ENCODE measurements at places on chromosomes 1 and 21. TPM values are rescaled to one million over a fixed set of nuclear protein-coding genes. Genes with fewer than 3 reads are reported as not detected.

DNA sequence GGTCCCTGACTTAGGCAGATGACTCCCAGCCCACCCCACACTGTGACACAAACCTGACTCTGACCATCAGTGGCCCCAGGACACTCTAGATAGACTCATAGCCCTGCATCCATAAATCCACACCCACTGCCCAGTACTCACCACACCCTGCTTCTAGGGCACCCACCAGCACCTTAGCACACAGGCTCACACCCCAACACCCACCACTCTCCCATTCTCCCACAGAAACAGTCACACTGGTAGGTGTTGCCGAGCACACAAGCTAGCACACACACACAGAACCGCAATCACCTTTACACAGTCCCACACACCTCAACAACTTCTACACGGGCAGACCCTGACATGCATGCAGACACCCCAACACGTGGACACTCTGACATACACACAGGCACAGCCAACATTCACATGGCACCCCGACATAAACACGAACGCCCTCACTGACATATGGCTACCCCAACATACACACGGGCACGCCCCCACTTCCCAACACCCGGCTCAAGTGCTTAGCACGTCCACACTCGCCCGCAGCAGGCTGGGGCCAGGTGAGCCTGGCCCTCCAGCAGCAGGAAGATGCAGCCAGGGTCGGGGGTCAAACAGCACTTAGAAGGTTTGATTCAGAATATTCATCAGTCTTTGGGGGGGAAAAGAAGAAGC is 105.5 kb upstream of the TARDBP start:
- no peak for DNase-seq

DNA sequence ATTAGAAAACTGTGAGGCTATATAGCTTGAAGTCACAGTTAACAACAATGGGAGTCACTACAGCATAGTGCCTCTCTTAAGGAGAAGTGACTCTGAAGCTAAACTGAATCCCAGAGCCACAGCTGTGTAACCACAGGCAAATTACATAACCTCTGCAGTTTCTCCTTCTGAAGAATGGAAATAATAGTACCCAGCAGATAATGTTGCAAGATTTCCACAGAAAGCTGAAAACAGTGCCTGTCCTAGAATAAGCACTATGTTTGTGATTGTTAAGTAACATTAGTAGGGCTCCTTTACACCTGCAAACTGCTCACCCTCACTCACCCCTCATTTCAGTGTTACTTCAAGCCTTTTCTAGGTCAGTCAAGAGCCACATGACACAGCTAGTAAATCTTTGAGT is 886.7 kb downstream of the PLA2G4A start:
- no peak for DNase-seq

GRCh38 chr1:30111431-30111830 is 612.0 kb downstream of the MATN1 start:
- peak; percentile 82 for DNase-seq

- DNase-seq: no peak
These were observed 35.7 kb downstream of the DPT start for GRCh38 chr1:168693197-168693871.

Gene AGT
- total RNA-seq: not detected

Gene CYP4A11
- total RNA-seq: not detected

Gene TCHHL1
- not detected for total RNA-seq
